ENCODE measurements at places on chromosomes 5 and 9.
A peak's percentile ranks its signal among the peaks of the same experiment; 100 is the strongest.

- DNase-seq = no peak
Measured at GRCh38 chr5:73985145-73985544, 359.1 kb downstream of the ARHGEF28 start.

GRCh38 chr9:93235300-93235960 is 51.5 kb downstream of the WNK2 start:
- no peak for DNase-seq

DNA sequence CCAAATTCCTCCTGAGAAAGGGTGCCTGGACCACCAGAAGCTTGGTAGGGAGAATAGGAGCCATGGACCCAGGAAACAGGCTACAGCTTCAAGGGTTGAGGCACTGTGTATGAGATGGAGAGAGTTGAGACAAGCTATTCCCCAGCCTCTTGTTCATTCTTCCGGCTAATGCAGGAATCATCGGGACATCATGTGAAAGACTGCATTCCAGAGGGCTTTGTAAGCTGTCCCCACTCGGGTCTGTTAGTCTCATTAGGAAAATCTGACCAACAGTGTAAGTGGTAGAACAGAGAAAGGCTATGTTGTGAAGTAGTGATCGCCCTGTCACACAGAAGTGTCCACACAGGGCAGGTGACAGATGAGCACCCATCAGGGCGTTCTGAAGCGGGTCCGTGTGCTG is 81.4 kb downstream of the GABBR2 start:
- no peak for DNase-seq

DNA sequence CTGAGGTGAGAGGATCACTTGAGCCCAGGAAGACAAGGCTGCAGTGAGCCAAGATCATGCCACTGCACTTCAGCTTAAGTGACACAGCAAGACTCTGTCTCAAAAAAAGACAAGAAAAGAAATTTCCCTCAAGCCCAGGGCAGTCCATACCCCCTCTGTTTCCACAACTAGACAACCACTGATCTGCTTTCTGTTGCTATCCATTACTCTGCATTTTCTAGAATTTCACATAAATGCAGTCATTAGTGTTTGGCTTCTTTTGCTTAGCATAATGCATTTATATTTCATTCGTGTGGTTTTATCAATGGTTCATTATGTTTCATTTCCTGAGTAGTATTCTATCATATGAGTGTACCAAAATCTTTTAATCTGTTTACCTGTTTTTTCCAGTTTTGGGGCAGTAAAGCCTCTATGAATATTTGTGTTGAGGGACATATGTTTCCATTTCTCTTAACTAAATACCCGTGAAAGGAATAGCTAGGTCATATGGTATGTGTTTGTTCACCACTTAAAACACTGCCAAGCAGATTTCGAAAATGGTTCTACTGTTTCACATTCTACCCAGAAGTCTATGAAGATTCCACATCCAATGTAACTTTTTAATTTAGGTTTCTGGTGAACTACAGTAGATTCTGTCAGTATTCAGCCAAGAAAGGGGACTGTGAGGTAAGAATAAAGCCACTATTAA is 271.8 kb downstream of the ZNF608 start:
- DNase-seq = no peak

DNA sequence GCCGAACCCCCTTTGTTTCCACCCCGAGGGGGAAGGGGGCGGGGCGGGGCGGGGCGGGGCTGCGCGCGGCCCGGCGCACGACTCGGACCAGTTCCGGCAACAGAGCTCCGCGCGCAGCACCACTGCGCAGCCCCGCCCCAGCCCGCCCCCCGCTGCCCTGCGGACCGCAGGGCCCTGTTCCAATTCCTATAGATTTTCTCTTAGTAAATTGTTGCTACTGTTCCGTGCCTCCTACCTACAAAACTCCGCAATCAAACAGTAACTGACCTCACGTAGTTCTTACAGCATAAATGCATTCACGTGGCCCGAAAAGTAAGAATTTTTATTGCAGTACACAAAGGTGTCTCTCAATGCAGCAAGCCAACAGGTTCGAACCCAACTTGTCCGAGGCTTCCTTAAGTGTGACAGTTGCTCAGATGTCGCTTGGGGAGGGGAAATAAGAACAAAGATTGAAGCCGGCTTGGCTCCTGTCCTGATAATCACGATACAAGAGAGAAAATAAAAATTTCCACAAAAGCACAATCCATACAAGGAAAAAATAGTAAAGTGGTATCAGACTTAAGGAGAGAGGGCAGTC is 1.2 kb upstream of the RNF38 start:
- peak; percentile 75 for DNase-seq

DNA sequence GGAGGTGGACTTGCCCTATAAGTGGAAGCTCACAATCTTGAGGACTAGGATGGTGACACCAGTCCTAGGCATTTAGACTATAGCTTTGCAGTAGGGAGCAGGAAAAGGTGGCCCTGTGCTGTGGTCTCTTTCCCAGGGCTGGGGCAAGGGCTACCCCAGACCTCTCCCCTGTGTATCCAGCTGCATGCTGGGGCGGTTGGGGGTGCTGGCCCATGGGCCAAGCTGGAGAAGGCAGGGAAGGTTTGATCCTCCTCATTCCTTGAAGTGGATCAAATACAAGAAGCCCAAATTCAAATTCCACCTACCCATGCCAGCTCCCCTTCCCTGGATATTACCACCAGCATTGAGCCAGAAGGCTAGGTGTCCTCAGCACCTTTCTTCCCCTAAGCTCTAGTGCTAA is 2.2 kb upstream of the PTGS1 start:
- no peak for DNase-seq

DNA sequence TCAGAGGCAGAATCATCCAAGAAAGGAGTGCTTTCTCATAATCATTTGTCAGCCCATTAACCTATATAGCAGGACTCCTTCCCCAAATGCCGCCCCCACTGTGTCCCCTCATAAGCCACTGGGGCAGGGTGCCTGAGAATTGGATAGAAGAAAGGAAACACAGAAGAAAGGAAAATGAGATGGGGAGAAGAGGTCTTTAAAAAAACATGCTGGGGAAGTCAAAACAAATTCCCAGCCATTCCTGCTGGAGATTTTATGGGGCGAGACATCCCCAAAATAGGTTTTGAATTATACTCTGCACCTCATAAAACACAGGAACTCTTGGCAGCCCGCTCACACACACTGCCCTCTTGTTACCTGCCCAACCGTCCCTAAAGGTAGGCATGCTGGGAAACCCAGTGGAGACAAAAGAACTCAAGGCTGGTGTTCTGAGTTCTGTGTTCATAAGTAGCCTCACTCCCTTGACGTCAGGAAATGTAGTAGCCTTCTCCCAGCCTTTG is 19.7 kb downstream of the ASTN2 start:
- no peak for DNase-seq

- DNase-seq = peak; percentile 27
Measured at GRCh38 chr9:13088720-13089427, 190.6 kb downstream of the MPDZ start.

GRCh38 chr5:141878711-141879425 is 658 bp upstream of the PCDH1 start:
- DNase-seq = peak; percentile 84

DNA sequence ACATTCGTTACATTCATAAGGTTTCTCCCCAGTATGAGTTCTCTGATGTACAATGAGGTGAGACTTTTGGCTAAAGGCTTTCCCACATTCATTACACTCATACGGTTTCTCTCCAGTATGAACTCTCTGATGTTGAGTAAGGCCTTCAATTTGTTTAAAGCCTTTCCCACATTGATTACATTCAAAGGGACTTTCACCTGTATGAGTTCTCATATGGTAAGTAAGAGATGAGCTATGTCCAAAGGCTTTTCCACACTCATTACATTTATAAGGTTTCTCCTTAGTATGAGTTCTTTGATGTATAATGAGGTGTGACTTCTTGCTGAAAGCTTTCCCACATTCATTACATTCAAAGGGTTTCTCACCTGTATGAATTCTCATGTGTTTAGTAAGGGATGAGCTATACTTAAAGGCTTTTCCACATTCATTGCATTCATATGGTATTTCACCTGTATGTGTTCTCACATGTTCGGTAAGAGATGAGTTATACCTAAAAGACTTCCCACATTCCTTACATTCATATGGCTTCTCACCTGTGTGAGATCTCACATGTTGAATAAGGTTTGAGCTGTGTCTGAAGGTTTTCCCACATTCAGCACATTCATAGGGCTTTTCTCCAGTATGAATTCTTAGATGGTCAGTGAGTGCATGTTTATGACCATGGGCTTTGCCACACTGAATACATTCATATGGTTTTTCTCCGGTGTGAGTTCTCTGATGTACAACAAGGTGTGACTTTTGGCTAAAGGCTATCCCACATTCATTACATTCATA is 13.5 kb downstream of the ZFP37 start:
- DNase-seq = no peak

GRCh38 chr5:140611020-140611521 is 21.9 kb downstream of the CD14 start:
- no peak for DNase-seq

- no peak for DNase-seq
Measured at GRCh38 chr5:15798006-15798405, 298.0 kb downstream of the FBXL7 start.

DNA sequence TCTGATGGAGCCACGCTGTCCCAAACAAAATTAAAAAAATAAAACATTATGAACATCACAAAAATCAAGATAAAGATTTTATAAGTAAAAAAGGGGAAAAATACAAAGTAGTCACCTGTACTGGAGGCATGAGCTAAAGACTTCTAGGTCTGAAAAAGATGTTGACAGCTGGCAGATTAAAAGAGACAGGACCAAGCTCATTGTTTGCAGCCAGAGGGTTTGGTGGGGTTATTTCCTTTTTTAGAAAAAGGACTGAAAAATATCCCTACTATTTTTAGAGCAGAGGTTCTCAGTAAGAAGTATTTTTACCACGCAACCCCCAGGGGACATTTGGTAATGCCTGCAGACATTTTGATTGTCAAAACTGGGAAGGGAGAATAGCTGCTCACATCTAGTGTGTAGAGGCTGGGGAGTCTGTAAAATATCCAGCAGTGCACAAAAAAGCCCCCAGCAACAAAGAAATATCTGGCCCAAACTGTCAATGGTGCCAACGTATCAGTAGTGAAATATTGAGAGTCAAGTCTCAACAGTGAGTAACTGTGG is 353.4 kb downstream of the TLE1 start:
- no peak for DNase-seq
